ENCODE measurements at places on chromosomes 1 and 21. TPM values are rescaled to one million over a fixed set of nuclear protein-coding genes. Genes with fewer than 3 reads are reported as not detected.

DNA sequence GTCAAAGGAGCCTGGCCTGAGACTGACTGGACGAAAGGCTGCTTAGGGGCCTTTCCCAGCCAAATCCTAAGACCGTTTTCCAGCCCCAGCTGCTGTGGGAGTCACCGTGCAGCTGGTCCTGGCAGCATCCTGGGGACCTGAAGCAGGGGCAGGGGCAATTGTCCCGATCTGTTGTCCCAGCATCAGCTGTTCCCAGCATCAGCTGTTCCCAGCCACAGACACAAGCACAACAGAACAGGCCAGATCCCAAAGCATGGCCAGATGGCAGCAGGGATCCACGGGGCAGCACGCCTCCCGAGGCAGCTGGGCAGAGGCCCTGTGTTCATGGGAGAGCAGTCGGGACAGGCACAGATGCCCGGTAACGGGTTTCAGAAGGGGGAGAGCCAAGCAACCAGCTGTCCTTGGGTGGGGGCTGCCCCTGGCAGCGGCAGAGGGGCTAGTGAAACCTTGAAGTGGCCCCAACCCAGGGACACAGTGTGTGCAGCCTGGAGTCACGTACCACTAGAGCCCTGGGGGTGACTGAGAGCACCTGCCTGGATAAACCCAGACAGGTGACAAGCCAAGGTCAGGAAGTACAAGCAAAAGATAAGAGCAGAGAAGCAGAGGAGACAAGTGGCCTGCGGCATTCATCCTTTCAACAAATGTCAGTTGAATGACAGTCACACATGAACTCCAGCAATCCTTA is 13.3 kb downstream of the CELA2B start:
- no peak for DNase-seq

The PLA2G4A gene
- total RNA-seq, result 3.9 TPM

The DPT gene
- 2.9 TPM for total RNA-seq

- peak; percentile 51 for DNase-seq
These were observed 50.1 kb downstream of the COQ8A start for GRCh38 chr1:226990133-226990716.

DNA sequence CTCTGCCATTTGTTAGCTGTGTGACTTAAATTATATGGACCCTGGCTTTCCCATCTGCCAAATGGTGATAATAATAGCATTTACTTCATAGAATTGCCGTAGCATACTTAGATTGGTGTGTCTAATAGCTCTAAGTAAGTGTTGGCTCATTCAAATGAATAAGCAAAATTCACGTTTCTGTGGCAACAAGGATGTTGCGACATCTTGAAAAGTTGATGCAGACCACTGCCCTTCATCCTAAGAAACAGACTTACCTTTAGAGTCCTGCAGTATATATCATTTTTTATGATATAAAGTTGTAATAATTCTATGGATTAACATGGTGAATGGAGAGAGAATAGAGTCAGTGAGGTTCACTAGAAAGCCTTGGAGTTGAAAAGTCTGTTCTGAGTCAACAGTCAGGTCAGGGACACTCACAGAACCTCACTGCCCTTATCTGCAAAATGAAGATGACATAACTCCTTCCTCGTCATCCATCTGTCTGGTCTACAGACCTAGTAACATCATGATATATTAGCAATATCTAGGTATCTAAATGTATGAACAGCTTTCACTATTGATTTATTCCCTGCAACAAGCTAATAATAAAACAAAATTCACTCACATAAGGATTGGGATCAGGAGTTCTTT is 167.3 kb upstream of the C8B start:
- no peak for DNase-seq

- DNase-seq, result no peak
These were observed 464.2 kb downstream of the DISC1 start for GRCh38 chr1:232090816-232091215.

DNA sequence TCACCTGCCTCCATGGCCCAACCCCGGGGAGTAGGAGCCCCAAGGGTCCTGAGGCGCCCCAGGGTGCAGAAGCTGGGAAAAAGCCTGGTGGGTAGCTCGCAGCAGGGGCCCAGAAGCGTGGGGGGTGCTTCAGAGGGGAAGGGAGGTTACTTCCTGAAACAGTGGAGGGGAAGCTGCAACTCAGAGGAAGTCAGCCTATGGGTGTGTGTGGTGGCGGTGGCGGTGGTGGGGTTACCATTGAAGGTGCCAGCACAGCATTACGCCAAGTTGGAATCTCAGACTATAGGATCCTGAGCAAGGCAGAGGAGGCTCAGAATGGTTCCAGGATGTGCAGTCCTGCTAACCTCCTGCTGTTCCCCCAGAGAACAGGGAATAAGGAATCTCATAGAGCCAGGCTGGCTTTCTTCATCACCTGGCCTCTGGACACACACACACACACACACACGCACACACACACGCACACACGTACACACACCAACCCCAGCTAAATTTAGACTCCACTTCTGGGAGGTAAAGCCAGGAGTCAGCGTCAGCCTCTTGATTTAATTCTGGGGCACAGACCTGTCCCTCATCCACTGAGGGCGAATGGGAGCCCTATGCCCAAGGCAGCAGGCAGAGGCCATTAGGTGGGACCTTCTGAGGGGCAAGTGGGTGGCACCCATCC is 1.3 kb downstream of the DENND4B start:
- peak; percentile 59 for DNase-seq

GRCh38 chr1:40763742-40764532 is 19.6 kb upstream of the KCNQ4 start:
- DNase-seq, result no peak
